Germinal center (tissue), 1 donor: ENCODE measurements at places on chromosomes 4 and X.
A peak's percentile ranks its signal among the peaks of the same experiment; 100 is the strongest.

- peak; percentile 6 for DNase-seq
Measured at GRCh38 chr4:89836897-89837384, at the start of gene SNCA. Gene SNCA (minus strand): TSS chr4:89837161. CDS start chr4:89835667, 1,494 bp downstream.

- no peak for DNase-seq
Measured at GRCh38 chr4:167111622-167112021, 122.7 kb downstream of the SPOCK3 start.

GRCh38 chrX:132480581-132481203, 8.1 kb downstream of the MBNL3 start:
- DNase-seq = peak; percentile 41

- DNase-seq = no peak
Measured at GRCh38 chr4:118942465-118942864, 53.8 kb downstream of the SYNPO2 start.

GRCh38 chr4:111066447-111066846, 443.6 kb upstream of the PITX2 start:
- no peak for DNase-seq

GRCh38 chrX:2828344-2828958, at the start of gene GYG2:
Gene GYG2 (plus strand): TSS chrX:2828930. CDS start chrX:2830189, 1,259 bp downstream.
- DNase-seq = no peak

DNA sequence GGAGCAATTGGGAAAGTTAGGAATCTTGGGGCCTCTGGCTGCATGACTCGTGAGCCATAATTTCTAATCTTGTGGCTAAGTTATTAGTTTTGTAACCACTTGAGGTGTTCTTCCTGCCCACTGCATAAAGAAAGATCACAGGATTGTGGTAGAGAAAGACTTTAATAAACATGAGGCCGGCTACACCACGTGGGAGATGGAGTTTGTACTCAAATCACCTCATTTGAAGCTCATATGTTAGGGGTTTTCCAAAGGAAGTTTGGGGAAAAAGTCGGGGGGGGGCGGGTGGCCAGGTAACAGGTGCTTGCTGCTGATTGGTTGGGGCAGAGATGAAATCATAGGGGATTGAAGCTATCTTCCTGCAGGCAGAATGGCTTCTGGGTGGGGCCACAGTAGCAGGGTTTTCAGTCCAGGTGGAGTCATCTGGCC, 287.8 kb downstream of the ZNF674 start:
- no peak for DNase-seq

- no peak for DNase-seq
Measured at GRCh38 chrX:13093529-13094140, 49.2 kb upstream of the FAM9C start.

DNA sequence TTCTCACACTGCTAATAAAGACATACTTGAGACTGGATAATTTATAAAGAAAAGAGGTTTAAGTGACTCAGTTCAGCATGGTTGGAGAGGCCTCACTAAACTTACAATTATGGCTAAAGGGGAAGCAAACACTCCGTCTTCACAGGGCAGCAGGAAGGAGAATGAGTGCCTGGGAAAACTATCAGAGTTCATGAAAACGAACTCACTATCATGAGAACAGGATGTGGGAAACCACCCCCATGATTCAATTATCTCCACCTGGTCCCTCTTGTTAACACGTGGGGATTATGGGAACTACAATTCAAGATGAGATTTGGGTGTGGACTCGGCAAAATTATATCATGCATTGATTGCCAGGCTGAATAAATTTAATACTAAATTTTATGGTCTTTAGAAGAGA, 592.7 kb downstream of the GRXCR1 start:
- DNase-seq = no peak

- DNase-seq = peak; percentile 9
Measured at GRCh38 chr4:40990236-40990898, 224.0 kb downstream of the APBB2 start.

- DNase-seq = no peak
Measured at GRCh38 chr4:137524725-137525369, 7.4 kb downstream of the PCDH18 start.

DNA sequence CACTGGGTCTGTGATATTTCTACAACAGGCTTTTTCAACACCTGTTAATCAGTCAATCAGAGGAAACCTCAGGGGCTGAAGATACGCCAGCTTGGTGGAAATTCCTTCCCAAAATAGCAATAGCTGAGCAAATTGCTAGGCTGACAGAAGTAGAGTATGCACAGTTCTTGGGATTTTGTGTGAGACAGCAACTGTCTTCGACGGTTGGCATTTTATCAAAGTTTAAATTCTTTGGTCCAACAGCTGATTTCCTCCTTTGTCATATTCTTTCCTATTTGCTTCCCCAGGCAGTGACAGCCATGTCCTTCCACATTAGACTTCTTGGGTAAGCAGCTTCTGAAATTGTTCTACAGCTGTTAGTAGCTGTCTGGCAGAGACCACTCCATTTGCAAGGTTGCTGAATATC, 8.0 kb upstream of the PALLD start:
- no peak for DNase-seq

GRCh38 chr4:150021483-150021882, 56.8 kb upstream of the DCLK2 start:
- DNase-seq = no peak

- no peak for DNase-seq
Measured at GRCh38 chrX:39788521-39788920, 309.2 kb downstream of the BCOR start.

- no peak for DNase-seq
Measured at GRCh38 chrX:150616863-150617198, 48.4 kb downstream of the MTM1 start.

- DNase-seq = no peak
Measured at GRCh38 chr4:13988353-13989305, 361.1 kb upstream of the BOD1L1 start.

GRCh38 chr4:55087913-55088260, 37.5 kb downstream of the KDR start:
- DNase-seq = no peak

- no peak for DNase-seq
Measured at GRCh38 chr4:111070390-111070789, 447.5 kb upstream of the PITX2 start.

GRCh38 chrX:124805486-124805885, 459.1 kb downstream of the SH2D1A start:
- no peak for DNase-seq

DNA sequence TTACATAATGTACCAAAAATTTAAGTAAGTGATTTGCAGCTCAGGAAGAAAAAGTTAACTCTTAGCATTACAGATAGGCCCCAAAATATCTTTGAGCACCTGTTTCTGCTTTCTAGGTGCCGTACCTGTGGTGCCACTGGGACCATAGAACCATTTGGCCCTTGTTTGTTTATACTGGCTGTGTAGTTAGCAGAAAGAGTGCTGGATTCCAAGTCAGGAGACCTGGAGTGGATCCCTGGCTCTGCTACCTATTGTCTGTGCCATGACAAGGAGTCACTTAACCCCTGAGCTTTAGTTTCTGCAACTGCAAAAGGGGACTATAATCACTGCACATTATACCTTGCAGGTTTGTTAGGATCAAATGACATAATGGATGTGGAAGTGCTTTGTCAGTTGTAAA, 137.8 kb upstream of the GPR101 start:
- DNase-seq = no peak

GRCh38 chr4:79048878-79049277, 109.6 kb upstream of the PAQR3 start:
- DNase-seq = no peak

DNA sequence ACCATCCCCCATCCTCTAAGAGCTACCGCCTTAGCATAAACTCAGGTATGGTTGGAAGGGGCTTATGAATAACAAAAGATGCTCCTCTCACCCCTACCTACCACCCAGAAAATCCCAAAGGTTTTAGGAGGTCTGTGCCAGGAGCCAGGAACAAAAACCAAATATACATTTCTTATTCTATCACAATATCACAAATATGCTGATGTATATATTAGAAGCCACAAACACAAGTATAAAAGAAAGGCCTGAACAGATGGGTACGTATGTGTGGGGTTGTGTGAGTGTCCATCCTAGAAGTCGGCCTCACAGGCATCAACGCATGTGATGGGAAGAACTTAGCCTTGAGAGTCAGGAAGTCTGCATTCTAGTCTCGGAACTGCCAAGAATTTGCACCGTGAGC, 8.7 kb upstream of the ANXA5 start:
- DNase-seq = no peak

GRCh38 chr4:149793459-149793858, 22.2 kb downstream of the IQCM start:
- no peak for DNase-seq

GRCh38 chr4:46254788-46255187, 130.9 kb upstream of the GABRG1 start:
- DNase-seq = no peak

- no peak for DNase-seq
Measured at GRCh38 chrX:67570839-67571238, 27.0 kb downstream of the AR start.

DNA sequence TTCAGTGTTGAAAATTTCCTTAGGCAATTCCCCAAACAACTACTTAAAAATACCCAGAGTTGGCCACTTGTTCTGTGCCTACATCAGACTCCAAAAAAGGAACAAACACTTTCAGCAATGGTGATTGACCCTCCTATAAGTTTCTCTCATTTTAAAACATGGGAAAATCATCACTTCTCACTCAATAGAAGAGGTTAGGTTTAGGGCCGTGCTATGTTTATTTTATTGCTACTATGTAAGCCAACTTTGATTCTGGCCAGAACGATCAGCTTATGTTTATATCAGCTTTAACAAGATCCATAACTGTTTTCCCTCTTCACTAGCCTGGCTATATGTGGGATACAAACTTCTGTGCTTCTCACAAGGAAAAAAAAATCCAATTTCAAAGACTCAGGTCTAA, 133.1 kb downstream of the MTNR1A start:
- no peak for DNase-seq

DNA sequence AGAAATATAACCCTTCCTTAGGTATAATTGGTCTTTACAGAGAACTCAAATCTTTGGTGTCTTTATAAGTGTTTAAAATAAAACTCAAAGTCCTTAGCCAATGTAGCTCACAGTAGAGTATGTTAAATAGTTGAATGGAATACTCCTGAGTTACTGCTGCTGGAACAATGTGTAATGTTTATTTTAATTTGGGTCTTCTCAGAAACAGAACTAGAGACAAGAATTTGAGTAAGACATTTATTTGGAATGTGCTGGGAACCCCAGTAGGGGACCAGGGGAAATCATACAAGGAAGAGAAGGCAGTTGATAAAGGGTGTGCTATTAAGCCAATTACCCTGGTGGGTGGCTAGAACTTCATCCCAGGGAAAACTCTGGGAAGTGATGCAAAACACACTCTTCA, 240.4 kb upstream of the LDB2 start:
- DNase-seq = no peak

DNA sequence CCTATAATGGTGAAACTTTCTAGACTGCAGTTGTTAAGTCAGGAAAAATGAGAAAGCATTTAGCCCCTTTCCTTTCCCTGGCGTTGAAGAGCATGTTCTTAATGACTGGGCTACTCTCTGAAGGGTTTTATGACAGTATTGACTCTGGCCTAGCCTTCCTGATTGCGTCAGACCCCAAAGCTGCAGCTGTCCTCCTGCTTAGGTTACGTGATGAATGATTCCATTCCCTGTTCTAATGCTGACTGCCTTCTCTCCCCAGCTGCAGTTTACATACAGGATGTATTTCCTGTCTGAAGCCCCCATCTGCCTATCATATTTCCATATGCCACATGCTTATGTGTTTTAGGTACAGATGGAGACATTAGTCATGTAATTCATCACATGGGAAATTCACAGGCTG, 105.8 kb upstream of the EGFL6 start:
- no peak for DNase-seq

GRCh38 chr4:15425520-15425919, 2.3 kb upstream of the C1QTNF7 start:
- no peak for DNase-seq

DNA sequence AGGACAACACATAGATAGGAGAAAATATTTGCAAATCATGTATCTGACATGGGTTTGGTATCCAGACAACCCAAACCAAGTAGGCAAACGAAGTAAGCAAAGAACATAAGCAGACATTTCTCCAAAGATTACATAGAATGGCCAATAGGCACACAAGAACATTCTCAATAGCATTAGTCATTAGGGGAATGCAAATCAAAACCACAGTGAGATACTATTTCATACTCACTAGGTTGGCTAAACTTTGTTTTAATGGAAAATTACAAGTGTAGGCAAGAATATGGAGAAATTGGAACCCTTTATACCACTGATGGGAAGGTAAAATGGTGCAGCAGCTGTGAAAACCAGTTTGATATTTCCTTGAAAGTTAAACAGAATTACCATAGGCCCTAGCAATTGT, 74.7 kb downstream of the CHRNA9 start:
- no peak for DNase-seq

DNA sequence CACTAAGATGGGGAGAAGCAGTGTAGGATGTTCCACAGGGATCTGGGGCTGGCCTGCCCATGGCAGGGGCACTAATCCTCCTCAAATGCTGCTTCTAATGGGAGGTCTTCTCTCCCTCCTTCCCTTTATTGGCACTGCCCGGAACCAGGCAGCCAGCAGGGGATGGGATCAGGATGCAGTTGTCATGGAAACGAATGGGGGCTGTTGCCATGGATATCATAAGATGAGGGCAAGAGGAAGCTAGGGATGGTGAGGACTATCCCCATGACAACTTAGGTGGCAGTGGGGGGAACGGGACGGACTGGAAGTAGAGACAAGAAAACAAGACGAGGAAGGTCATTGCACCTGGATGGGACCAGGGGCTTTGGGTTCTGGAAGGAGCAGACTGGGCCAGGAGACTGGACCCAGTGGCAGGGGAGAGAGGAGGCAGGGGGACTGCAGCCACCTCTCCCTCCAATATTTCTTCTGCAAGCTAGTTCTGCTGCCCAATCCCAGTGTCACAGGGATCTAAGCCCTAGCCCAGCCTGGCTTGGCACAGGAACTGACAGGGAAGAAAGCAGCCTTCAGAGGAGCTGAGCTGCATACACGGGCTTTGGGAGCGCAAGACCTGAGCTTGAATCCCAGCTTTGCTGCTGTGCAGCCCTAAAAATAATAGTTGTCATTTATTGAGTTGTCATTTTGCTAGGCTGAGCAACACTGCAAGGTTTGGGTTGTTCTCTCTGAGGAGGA, 19.0 kb downstream of the IQSEC2 start:
- no peak for DNase-seq

- peak; percentile 11 for DNase-seq
Measured at GRCh38 chr4:22897520-22898108, 204.9 kb downstream of the GBA3 start.

DNA sequence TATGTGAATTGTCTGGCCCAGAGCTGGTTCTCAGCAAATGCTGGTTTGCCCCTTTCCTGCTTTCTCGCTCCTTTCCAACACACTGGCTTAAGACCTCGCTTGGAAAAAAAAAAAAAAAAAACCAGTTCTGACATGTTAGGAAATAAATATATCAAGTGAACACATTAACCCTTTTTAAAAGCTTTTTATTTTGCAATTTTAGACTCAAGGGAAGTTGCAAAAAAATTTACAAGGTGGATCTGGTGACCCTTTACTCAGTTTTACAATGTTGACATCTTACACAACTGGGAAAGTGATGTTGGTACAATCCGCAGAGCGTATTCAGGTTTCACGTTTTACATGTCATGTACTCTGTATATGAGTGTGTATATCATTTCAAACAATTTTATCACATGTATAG, 100.1 kb downstream of the RTL5 start:
- no peak for DNase-seq
